ENCODE measurements at places on chromosomes 2 and 18.
A peak's percentile ranks its signal among the peaks of the same experiment; 100 is the strongest.

DNA sequence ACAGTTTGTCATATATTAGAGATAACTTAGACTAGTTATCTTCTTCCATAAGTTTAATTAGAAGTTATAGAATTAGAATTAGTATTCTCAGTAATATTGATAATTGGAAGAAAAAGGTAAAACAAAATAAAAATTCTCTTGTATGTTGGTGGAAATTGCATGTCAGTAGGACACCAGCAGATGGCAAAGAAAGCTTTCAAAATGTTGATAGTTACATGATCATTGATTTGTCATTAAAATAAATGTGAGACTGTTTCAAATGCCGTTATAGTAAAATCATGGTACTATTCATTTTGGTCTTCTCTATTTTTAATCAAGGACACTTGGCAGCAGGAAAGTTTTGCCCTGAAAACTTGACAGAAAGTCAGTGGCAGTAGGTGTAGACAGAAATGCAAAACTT, 270.2 kb downstream of the TGIF1 start:
- no peak for DNase-seq

DNA sequence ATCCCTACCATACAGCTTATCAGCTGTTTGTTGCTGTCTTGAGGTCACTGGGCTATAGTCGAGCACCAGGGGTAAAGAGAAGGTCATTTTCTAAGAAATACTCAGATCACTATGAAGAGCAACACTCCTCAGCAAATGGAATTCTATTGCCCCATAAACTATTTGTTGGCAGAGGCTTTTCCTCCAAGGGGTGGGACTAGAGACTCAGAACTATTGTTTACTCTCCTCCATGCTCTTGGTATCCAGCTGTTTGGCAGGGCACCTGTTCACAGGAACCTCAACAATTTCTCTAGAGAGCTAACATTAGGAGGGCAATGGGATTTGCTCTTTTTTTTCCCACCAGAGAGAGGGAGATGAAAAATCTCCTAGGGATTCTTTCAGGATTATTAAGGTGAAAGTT, 249.1 kb upstream of the SPRED2 start:
- no peak for DNase-seq

GRCh38 chr18:57087644-57088376, 59.1 kb upstream of the BOD1L2 start:
- DNase-seq = no peak

DNA sequence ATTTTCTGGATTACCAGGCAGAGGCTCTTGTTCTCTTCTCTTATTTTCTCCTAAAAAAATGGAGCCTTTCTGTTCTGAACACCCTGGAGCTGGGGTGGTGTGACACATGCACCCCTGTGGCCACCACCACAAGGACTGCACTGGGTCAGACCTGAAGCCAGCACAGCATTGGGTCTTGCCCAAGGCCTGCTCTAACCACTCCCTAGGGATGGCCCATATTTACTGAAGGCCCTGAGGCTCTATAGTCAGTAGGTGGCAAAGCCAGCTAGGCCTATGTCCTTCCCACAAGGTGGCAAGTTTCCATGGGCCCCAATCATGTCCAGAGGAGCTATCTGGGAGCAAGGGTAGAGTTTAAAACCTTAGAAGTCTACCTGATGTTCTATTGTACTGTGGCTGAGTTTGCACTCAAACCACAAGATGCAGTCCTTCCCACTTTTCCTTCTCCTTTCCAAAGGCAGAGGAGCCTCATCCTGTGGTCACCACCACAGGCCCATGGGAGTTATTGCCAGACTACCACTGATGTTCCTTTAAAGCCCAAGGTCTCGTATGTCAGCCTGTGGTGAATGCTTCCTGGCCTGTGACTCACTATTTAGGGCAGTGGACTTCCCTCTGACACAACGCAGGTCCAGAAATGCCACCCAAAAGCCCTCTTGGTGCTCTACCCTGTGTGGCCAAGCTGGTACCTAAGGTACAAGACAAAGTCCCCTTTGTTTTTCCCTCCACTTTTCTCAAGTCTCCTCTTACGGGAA, 15.0 kb upstream of the FMNL2 start:
- DNase-seq = no peak

- peak; percentile 90 for DNase-seq
Measured at GRCh38 chr2:105406221-105406620, 7.4 kb upstream of the FHL2 start.

GRCh38 chr2:47360927-47361326, 42.0 kb upstream of the MSH2 start:
- no peak for DNase-seq

- no peak for DNase-seq
Measured at GRCh38 chr2:172877826-172878225, 142.2 kb downstream of the RAPGEF4 start.

GRCh38 chr2:43415592-43415991, 180.2 kb downstream of the THADA start:
- no peak for DNase-seq

DNA sequence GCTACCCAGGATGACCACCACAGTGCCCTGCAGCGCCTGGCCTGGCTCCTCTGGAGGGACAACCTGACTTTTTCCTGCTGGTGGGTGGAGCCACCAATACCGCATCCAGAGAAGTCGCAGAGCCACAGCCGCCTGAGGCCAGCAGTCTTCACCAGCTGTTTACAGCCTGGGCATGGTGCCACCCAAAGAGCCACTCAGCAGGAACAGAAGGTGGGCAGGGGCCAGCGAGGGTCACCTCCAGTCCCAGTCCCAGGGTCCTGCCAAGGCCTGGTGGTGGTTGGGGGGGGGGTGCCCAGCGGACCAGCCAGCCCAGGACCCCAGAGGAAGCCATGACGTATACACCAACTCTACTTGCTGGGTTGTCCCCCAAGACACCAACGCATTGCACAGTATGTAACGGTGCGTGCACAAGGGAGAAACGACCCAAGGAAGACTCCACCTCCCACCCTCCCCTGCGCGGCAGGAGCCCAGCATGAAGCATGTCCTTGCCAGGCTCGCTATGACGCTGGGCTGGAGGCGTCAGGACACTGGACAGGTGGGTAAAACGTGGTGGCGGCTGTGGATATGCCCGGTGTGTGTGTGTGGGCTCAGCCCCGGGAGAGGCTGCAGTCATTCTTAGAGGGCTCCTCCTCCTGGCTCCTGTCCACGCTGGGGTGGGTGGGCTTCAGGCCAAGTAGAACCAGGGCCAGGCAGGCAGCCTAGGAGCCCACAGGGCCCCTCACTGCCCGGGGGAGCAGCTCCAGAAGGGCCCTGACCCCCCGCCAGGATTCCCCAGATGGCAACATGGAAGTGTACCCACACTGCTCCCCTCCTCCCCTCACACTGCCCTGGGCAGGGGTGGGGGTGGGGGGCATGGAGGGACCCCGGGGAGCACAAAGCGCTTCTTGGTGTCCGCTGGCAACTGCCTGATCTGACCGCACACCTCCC, 49.3 kb downstream of the HS6ST1 start:
- DNase-seq = no peak

DNA sequence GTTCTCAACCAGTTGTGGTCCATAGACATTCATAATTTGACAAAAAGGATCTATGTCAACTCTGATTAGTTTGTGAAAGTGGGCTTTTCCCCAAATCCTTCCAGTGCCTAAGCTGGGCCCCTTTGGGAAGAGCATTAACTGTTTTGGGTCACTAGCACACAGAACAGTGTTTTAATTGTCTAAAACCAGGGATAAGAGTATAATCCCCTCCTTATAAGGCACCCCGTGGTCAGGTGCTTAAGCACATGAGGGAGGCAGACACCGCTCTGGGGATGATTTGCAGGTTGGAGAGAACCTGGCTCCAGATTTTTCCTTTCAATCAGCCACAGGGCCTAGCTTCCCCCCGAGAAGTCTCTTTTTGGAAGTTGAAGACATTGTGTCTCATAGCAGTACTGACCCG, 53.6 kb upstream of the RFX8 start:
- DNase-seq = no peak

- peak; percentile 74 for DNase-seq
Measured at GRCh38 chr2:237315170-237315828, 98.7 kb downstream of the COL6A3 start.

- DNase-seq = peak; percentile 74
Measured at GRCh38 chr2:219142329-219142728, 18.3 kb downstream of the NHEJ1 start.

DNA sequence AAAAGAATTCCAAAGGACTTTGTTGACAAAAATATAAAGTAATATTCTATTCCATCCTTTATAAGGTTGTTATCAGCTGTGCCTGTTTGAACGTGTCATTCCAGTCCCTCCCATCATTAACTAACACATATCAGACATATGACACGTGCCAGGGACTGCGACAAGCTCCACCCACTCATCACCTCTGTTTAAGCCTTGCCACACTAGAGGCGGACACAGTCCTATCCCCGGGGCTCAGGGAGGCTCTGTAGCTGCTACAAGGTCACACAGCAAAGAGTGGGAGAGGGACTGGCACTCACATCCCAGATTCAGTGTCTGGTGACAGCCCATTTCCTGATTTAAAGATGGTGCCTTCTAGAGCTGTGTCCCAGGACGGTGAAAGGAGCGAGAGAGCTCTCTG, 30.0 kb downstream of the TBC1D8 start:
- no peak for DNase-seq

GRCh38 chr2:58535182-58535581, 294.1 kb upstream of the FANCL start:
- no peak for DNase-seq

DNA sequence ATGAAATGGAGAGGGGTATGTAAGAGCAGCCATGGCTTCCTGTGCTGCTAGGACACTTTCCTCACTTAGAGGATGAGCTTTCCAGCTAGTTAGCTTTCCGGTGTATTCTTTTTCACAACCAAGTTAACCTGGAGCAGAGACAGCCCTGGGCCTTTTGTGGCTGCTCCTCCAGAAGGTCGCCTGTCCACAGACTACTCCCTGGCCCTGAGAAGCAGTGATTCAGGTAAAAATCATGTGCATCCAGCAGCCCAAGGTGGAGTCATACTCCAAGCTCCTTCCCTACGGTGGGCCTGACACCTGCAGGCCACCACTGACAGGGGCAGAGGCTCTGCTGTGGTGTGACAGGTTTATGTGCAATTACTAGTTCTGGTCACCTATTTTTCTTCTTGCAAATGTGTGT, 187.2 kb downstream of the ANKRD30B start:
- DNase-seq = no peak

GRCh38 chr2:11559066-11559785, 25.4 kb downstream of the GREB1 start:
- no peak for DNase-seq

DNA sequence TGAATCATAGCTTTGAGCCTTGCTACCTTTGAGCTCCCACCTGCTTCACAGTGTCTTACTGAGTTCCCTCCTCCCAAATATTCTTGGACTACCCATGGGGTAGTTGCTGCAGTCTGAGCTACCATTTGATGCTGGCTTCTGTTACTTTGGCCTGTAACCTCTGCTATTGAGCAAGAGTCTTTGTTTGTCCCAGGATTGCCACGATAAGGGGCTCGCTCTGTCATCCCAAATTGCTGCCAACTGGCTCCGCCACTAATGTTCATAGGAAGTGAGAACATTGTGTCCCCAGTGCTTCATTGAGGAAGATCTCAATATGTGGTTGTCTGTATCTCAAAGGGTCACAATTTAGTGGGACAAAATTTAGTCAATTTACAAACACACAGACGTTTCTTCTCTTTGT, 103.8 kb downstream of the TRIM43 start:
- no peak for DNase-seq

GRCh38 chr2:237816531-237816930, 18.0 kb downstream of the RBM44 start:
- no peak for DNase-seq

GRCh38 chr2:190838492-190838910, 42.1 kb upstream of the GLS start:
- DNase-seq = peak; percentile 49

GRCh38 chr2:216858312-216858711, 1.6 kb downstream of the TNP1 start:
- no peak for DNase-seq

- DNase-seq = no peak
Measured at GRCh38 chr2:197266477-197266876, 44.1 kb downstream of the ANKRD44 start.

- peak; percentile 47 for DNase-seq
Measured at GRCh38 chr2:215693193-215693998, 257.5 kb upstream of the FN1 start.

DNA sequence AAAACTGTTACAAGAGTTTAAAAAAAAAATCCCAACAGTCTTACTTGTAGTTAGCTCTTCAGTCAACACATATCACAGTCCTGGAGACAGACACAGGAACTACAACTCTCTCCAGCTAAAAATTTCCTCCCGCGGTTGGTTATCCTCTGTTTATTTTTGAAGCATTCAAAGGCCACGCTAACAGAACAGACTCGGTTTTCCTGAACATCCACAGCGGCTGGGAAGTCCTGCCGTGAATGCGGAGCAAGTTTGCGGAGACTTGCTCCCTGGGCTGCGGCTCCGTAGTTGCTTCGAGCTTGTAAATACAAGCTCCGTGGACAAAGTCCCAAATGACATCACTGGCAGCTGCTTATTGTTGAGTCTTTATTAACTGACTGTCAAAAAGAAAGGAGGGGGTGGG, at the start of gene NCKAP5:
Gene NCKAP5, minus strand, starts transcription at position 292 of the 400 bp plus-strand sequence. CDS start 50,937 bp downstream, outside the sequence.
- DNase-seq = no peak

- DNase-seq = no peak
Measured at GRCh38 chr2:191620144-191620543, 57.8 kb upstream of the NABP1 start.

- DNase-seq = no peak
Measured at GRCh38 chr2:95026471-95027368, 1.2 kb downstream of the MAL start.

- DNase-seq = no peak
Measured at GRCh38 chr2:20657522-20658235, 6.8 kb upstream of the HS1BP3 start.

GRCh38 chr2:17323697-17324096, 194.5 kb downstream of the RAD51AP2 start:
- no peak for DNase-seq

GRCh38 chr2:9539531-9539930, 16.1 kb downstream of the ADAM17 start:
- no peak for DNase-seq

- DNase-seq = no peak
Measured at GRCh38 chr18:3874125-3874524, 424.2 kb downstream of the TGIF1 start.

DNA sequence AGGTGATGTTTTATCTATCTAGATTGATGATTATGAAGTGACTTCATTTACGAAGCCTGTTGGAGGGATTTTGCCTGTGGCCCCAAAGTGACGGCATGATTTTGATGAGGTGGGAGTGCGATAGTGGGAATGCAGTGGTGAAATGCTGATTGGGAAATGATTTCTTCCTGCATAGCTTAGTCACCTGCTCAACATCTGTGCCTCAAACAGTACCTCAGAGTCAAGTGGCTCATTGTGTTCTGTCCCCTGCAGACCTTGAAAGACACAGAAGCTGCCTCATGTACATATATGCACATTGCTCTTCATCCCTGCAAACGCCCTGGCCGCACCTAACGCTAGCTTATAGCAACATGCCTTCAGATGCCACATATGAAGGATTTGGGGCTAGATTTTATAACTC, 201.2 kb downstream of the TPGS2 start:
- no peak for DNase-seq

- no peak for DNase-seq
Measured at GRCh38 chr2:84472856-84473565, 13.9 kb upstream of the SUCLG1 start.

GRCh38 chr18:60123031-60123430, 223.2 kb downstream of the PMAIP1 start:
- DNase-seq = no peak

Measured in amniotic stem cell (primary cell).